K562 (cell line): ENCODE measurements at places on chromosomes 13 and 19.

GRCh38 chr13:40445557-40445990 is 220.9 kb downstream of the FOXO1 start:
- H3K27ac ChIP-seq, result no peak overlapping the region
- DNase-seq, result no peak
- H3K27me3 ChIP-seq, result no peaks in the 10 kb centered on the region
- no peak overlapping the region for H3K4me3 ChIP-seq
- H3K36me3 ChIP-seq, result no peaks in the 10 kb centered on the region

DNA sequence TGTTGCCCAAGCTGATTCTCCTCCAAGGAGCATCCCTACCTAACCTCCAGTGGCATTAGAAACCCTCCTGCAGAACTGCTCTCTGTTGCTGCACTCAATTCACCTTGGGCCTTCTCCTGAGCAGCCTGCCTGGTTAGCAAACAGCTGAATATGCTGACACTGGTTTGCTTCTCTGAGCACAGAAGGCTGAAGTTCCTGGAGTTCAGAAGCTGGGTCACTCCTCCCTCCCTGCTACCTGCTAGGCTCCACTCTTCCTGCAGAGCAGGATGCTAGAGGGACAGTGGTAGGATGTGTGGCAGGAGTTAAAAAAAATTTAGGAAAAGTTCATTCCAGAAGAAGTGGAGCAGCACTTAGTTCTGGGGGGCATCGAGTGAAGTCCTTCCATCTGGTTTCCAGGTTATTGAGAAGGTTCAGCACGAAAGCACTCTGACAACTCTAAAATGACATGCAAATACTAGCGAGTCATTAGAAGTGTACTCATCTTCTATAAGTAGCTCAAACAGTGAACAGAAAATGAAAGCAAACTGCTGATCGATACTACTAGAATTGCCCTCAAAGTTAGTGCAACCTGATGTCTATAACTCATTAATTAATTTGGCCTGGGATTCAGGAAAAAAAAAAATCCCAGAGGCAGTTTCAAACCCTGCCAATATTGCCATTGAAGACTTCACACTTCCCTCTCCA is 293.7 kb downstream of the POU4F1 start:
- H3K27me3 ChIP-seq, result no peaks in the 10 kb centered on the region
- no peak for DNase-seq
- H3K4me1 ChIP-seq, result no peaks in the 10 kb centered on the region
- H3K36me3 ChIP-seq, result no peaks in the 10 kb centered on the region

GRCh38 chr13:37068962-37069361 is 9.5 kb upstream of the SUPT20H start:
- H3K36me3 ChIP-seq, result no peaks in the 10 kb centered on the region
- no peak overlapping the region for H3K4me3 ChIP-seq
- no peak overlapping the region for H3K27ac ChIP-seq
- H3K27me3 ChIP-seq, result peaks cover 19% of the 10 kb centered on the region; the same call in 1 of the 2 replicates

DNA sequence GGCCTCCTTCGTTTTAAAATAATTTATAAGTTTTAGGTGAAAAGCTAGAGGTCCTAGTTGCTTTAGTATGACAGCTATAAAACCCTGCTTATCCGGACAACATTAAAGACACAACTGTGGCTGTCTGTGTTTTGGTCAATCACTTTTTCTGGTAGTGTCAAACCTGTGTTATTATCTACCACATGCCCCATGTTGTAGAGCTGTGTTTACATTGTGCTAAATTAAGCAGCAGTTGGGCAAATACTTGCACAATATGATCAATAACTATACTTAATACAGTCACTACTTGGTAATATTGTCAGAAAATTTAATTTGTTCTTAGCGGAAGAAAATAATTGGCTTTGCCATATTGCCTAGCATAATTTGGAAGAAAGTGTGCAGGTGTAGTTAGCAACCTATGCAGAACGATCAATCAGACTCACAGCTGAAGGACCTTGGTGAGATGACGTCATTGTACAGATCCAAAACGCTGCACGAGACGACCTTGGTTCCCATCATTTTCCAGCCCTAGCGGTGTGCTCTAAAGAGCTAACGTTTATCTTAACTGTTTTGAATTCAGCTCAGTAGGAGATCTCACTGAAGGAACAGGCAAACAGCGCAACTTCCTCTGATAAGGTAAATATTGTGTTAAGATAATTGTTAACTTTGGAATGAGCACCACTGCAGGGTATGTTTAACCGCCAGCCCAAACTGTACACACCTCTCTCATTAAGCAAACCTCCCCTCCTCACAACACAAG is 476.6 kb downstream of the IRS2 start:
- H3K36me3 ChIP-seq, result no peaks in the 10 kb centered on the region
- no peaks in the 10 kb centered on the region for H3K4me1 ChIP-seq
- H3K4me3 ChIP-seq, result no peak overlapping the region
- no peak for DNase-seq

DNA sequence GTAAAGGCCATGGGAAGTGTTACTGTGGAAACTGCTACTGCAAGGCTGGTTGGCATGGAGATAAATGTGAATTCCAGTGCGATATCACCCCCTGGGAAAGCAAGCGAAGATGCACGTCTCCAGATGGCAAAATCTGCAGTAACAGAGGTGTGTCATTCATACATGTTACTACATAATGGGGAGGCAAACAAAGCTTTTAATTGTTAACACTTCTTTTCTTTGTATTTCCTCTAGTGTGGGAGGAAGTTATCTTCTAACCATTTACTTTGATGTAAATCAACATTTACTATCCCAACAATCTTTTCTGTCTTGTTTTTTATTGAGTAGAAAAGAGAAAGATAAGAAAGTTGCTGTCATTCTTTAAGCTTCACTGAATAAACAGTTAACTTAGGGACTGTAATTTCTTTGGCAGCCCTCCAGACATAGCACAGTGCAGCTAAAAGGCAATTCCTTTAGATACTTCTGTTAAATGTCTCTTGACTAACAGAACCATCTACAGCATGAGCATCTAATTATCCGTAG is 126.9 kb downstream of the ITGBL1 start:
- no peaks in the 10 kb centered on the region for H3K4me1 ChIP-seq
- no peak overlapping the region for H3K4me3 ChIP-seq
- no peaks in the 10 kb centered on the region for H3K36me3 ChIP-seq
- DNase-seq, result no peak
- no peak overlapping the region for H3K27ac ChIP-seq

GRCh38 chr13:110636053-110636475 is 20.7 kb downstream of the NAXD start:
- no peaks in the 10 kb centered on the region for H3K27me3 ChIP-seq
- H3K4me3 ChIP-seq, result no peak overlapping the region
- no peak for DNase-seq
- H3K36me3 ChIP-seq, result peaks cover 77% of the 10 kb centered on the region; the same call in 2 of the 3 replicates

GRCh38 chr13:109764470-109765291 is 21.7 kb downstream of the IRS2 start:
- no peak for DNase-seq
- peaks cover 5% of the 10 kb centered on the region; the same call in 1 of the 3 replicates for H3K4me1 ChIP-seq
- no peaks in the 10 kb centered on the region for H3K36me3 ChIP-seq
- no peak overlapping the region for H3K27ac ChIP-seq
- no peak overlapping the region for H3K4me3 ChIP-seq

DNA sequence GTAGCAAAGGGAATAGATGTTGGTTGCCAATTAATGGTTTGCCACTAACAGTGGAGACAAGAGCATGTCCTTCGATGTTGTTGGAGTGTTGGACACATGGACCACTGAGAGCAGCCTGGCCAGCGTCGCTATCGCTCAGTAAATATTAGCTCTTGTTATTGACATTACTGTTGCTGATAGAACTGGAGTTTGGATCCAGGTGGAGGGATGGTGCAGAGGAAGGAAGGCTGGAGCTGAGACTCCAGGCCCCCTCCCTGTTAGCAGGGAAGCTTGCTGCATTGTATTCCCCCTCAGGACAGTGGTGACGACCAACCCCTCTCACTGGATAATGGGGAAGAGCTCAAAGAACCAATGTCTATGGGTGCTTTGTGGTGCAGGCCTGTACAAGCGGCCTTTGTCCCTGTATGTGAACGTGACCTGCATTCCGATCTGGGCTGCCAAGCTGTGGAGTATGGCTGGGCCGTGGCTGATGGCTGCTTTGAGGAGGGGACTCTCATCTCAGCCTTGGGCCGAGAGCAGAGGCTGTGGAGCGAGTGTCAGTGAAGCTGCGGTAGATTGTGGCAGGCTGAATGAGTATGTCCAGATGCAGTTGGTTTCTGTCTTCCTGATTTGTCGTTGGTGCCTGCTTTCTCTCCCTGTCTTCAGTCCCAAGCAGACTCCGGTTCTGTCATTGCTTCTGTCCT is 7.0 kb downstream of the CLASRP start:
- peaks cover 76% of the 10 kb centered on the region for H3K36me3 ChIP-seq
- H3K4me3 ChIP-seq, result no peak overlapping the region
- H3K4me1 ChIP-seq, result peaks cover 3% of the 10 kb centered on the region; the same call in 1 of the 3 replicates
- no peak for DNase-seq
- no peaks in the 10 kb centered on the region for H3K27me3 ChIP-seq

GRCh38 chr19:54154603-54155345 is 4.7 kb downstream of the LENG1 start:
- H3K36me3 ChIP-seq, result peaks cover 83% of the 10 kb centered on the region
- peaks cover 7% of the 10 kb centered on the region; the same call in 2 of the 3 replicates for H3K4me1 ChIP-seq

- H3K27me3 ChIP-seq, result no peaks in the 10 kb centered on the region
- H3K36me3 ChIP-seq, result peaks cover 13% of the 10 kb centered on the region; the same call in 2 of the 3 replicates
- no peak overlapping the region for H3K27ac ChIP-seq
- H3K4me1 ChIP-seq, result peaks cover 4% of the 10 kb centered on the region
- H3K4me3 ChIP-seq, result no peak overlapping the region
These were observed 62.1 kb downstream of the ARHGEF7 start for GRCh38 chr13:111177081-111177711.

- H3K36me3 ChIP-seq, result no peaks in the 10 kb centered on the region
- no peak overlapping the region for H3K4me3 ChIP-seq
- H3K27me3 ChIP-seq, result no peaks in the 10 kb centered on the region
- H3K27ac ChIP-seq, result no peak overlapping the region
- DNase-seq, result no peak
These were observed 934.6 kb downstream of the SLITRK1 start for GRCh38 chr13:82947683-82948082.

DNA sequence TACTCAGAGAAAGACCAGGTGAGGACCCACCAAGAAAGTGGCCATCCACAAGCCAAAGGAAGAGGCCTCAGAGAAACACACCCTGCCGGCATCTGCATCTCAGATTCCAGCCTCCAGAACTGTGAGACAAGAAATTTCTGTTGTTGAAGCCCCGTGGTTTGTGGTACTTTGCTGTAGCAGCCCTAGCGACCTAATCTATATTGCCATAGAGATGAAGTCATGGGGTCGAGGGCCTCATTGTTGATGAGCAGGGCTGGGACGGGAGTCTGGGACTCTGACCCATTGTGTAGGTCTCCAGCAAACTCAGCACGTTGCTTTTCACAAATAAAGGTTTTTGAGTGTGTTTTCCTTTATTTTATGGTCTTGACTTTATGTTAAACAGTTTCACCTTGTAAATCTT is 174.9 kb downstream of the TNFSF13B start:
- no peaks in the 10 kb centered on the region for H3K4me1 ChIP-seq
- DNase-seq, result no peak
- no peak overlapping the region for H3K4me3 ChIP-seq
- no peaks in the 10 kb centered on the region for H3K36me3 ChIP-seq

GRCh38 chr13:110726726-110727125 is 13.2 kb downstream of the ING1 start:
- DNase-seq, result no peak
- H3K36me3 ChIP-seq, result no peaks in the 10 kb centered on the region
- no peaks in the 10 kb centered on the region for H3K27me3 ChIP-seq
- H3K4me3 ChIP-seq, result no peak overlapping the region

DNA sequence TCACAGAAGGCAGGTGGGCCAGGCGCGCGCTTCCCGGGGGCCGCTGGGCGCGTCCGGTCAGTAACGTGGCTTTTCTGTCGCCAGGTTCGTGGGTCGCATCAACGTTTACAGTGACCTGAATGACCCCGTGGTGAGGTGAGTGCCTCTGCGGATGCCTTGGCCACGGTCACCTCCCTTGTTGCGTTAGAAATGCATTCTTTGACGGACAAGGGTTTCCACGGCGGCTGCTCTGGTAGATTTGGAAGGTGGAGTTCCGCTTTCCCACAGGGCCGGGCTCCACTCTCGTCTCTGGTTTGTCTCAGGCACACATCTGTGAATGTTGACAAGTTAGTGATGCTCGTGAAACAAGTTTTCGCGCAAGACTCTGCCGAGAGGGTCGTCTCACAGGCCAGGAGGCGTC is 130.0 kb downstream of the ATP11A start:
- DNase-seq, result no peak
- peaks cover 70% of the 10 kb centered on the region for H3K36me3 ChIP-seq
- no peaks in the 10 kb centered on the region; the same call in 2 of the 3 replicates for H3K4me1 ChIP-seq
- no peak overlapping the region for H3K4me3 ChIP-seq

- H3K4me1 ChIP-seq, result peaks cover 11% of the 10 kb centered on the region
- H3K4me3 ChIP-seq, result no peak overlapping the region
- H3K27ac ChIP-seq, result no peak overlapping the region
- DNase-seq, result no peak
- no peaks in the 10 kb centered on the region for H3K27me3 ChIP-seq
These were observed 36.3 kb downstream of the AP1M1 start for GRCh38 chr19:16233836-16234551.
